AG04449 (cell line): ENCODE measurements at places on chromosomes 1 and 21.

- DNase-seq: no peak
Observed at GRCh38 chr1:118100686-118101514, 84.1 kb downstream of the SPAG17 start.

DNA sequence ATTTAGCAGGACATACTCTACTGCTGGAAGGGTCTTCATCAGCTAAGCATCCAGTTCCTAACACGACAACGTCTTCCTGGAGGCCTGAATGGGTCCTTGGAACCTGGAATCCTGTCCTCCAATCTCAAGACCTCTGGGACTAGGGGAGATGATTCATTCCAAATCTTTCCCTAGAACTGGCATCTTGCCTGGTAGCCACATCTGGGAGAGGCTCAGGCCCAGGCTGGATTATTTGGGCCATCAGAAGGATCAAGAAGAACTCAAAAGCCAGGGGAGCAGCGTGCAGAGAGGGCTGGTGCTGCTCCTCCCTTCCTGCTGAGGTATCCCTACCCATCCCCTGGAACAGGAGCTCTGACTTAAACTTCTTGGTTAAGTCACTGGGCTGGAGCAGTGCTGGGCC, 2.8 kb upstream of the PHLDA3 start:
- DNase-seq: no peak

- no peak for DNase-seq
Observed at GRCh38 chr1:206010060-206010459, 6.9 kb upstream of the RAB7B start.

DNA sequence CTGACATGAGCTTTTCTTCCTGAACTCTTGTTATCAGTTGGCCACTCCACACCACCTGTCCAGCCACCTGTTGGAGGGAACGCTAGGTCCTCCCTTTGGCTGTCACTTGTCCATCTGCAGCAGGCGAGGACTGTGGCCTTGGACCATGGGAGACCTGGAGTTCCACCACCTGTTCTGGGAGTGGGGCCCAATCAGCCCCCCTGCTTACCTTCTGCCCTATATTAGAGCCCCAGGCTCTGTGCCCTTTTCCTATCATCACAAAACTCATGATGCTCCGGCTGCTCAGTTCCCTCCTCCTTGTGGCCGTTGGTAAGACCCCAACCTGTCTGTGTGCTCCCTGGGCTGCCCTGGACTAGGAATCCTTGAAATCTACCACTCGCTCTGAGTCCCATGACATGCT, at the start of gene CELA3A:
Gene CELA3A, plus strand, starts transcription at position 249 of the 400 bp plus-strand sequence. Its CDS starts 18 bp downstream, at position 267.
- no peak for DNase-seq

- DNase-seq: no peak
Observed at GRCh38 chr1:2894381-2895041, 93.0 kb upstream of the TTC34 start.

- DNase-seq: no peak
Observed at GRCh38 chr1:226309398-226310244, 657 bp upstream of the LIN9 start.

GRCh38 chr1:2300851-2301606, 72.9 kb downstream of the SKI start:
- no peak for DNase-seq
